IMR-90 (cell line): ENCODE measurements at places on chromosomes 1 and 21.

GRCh38 chr21:42833439-42833815, 45.9 kb downstream of the WDR4 start:
- peak; percentile 5 for DNase-seq

- DNase-seq = no peak
Measured at GRCh38 chr21:20108976-20109540, 889.2 kb upstream of the NCAM2 start.

DNA sequence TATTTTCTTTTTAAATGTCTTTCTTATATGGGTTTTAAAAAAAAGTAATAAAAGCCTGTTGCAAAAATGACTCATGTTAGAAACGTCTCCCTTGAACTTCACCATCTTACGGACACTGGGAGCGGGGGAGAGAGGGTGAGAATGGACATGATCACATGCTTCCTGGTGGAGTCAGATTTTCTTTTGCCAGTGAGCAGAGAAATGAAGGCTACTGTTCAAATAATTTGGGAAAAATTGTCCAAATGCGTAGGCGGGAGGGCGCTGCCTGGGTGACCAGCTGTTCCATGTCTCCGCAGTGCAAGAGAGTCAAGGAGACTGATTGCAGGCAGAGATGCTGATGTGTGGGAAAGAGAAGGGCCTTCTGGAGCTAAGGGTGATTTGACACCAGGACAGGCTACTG, 23.1 kb downstream of the EIF2D start:
- peak; percentile 97 for DNase-seq

DNA sequence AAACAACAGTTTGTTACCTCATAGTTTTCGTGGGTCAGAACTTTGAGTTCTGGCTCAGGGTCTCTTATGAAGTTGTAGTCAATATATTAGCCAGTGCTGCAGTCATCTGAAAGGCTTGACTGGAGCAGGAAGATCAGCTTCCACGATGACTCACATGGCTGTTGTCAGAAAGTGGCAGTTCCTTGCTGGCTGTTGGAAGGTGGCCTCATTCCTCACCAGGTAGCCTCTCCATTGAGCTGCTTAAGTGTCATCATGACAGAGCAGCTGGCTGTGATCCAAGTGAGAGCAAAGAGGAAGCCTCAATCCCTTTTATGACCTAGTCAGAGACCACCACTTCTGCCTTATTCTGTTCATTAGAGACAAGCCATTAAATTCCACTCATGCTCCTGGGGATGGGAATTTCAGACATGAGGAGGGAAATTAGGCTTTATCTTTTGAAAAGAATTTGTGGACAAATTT, 5.6 kb downstream of the OSBPL9 start:
- DNase-seq = peak; percentile 80

DNA sequence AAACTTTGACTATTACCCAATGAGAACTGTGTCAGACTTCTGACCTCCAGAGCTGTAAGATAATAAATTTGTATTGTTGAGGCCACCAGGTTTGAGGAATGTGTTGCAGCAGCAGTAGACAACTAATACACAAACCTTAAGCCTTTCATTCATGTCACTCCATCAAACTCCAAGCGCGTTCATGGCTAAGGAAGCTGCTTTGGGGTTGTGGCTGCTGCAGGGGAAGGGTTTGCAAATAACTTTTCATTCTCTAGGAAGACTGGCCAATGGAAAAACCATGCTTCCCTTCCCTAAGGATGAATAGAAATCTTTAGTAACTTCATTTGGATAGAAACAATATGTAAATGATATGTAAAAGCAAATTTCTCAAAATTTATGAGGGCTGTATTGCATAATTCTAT, 170.4 kb downstream of the RHOU start:
- no peak for DNase-seq

- DNase-seq = no peak
Measured at GRCh38 chr1:61233121-61233660, 150.8 kb downstream of the NFIA start.
